ENCODE measurements at places on chromosomes 5 and 9.

DNA sequence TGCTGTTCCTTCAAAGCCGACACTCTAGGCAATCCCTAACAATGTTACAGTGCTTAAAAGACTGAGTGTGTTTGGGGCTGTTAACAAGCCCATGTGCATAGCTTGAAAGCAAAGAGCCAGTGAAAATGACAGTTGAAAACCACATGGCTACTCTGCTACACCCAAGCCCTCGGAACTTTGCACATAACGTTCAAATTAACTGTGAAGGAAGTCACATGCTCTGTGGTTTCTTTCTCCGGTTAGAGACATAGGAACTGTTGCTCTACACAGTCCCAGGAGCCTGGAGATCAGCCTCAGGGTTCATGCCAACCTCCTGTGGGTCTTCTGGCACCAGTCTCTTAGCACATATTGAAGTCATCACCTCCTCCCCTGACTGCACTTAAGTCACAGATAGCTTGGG is 51.1 kb downstream of the C9orf152 start:
- DNase-seq = peak; percentile 83

GRCh38 chr5:164052536-164053093 is 547.2 kb downstream of the MAT2B start:
- peak; percentile 26 for DNase-seq

- DNase-seq = no peak
Measured at GRCh38 chr9:109499093-109499630, 1.1 kb upstream of the PTPN3 start.

- DNase-seq = no peak
Measured at GRCh38 chr9:21316860-21317259, 11.7 kb upstream of the IFNA5 start.

GRCh38 chr9:87844506-87844905 is 38.2 kb upstream of the SPATA31E1 start:
- no peak for DNase-seq

- no peak for DNase-seq
Measured at GRCh38 chr9:3664044-3664443, 138.2 kb upstream of the RFX3 start.

DNA sequence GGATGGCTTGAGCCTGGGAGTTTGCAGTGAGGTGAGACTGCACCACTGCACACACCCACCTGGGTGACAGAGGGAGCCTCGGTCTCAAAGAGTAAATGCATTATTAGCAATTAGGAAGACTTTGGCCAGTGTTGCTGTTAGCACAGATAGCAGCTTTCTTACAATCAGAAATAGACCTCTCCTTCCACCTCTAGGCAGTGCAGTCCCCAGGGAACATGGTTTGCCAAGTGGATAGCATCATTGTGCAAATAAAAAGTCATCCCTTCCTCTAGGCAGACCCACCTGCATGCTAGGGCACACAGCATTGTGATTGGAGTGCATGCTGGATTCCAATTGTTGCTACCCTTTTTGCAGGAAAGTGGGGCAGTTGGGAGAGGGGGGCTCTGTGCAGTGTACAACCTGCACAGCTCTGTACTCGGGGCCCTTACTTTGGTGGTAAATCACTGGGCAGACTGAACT is 77.9 kb upstream of the KLF9 start:
- no peak for DNase-seq

GRCh38 chr5:56632199-56632598 is 183.2 kb upstream of the MAP3K1 start:
- no peak for DNase-seq

GRCh38 chr5:10655161-10655971 is 91.5 kb downstream of the ANKRD33B start:
- no peak for DNase-seq

DNA sequence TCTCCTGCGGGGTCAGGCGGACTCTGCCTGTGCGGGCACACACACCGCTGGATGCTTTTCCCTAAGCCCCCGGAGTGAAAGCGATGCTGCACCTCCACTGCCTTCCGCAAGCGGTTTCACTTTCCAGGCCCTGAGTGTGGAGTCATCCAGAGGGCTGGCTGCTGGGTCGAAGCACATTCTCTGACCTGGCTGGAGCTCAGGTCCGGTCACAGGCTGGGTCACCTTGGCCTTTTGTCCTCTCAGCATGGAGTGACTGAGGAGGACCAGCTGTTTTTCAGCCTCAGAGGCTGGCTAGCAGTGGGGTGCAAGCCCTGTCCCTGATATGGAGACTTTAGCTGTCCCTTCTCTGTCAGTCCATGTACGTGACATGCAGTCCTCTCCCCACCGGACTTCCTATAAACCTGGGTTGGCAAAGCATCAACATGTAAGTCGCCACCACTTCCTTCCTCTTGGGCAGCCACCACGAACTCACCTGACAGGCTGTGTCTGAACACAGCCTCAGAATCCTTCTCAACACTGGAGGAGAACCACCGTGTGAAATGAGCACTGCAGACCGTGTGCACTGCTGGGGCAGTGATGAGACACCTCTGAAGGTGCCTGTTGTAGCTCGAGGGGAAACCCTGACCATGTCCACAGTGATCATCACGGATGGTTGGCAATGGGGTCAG is 51.3 kb downstream of the GADD45G start:
- DNase-seq = no peak

DNA sequence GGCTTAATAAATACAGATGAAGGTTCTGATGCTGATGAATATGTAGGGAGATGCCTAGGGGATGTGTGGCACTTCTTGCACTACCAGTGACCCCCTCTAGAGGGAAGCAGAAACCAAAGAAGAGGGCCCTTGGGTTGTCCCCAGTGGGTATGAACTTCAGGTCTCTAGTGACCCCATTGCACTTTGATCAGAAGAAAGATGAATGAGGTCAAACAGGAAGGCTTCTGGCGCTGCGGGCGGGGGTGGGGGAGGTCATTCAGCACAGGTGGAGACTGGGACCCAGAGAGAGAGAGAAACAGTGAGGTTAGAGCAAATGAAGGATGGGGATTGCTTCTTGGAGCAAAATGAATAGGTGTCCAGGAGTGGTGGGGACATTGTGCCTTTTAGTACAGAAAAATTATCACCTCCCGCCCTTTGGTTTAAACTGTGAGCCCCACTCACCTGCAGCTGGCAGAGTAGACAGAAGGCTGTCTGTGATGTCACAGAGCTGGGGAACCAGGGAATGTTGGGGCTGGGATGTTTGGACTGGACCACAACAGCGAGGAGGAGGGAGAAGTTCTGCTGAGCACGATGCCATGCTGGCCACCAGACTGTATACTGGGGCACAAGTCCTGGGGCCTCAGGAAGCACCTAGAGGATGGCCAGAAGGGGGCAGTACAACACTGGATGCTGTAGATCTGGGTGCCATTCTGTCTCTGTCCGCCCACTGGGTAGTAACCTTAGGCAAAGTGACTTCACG is at the start of gene TEX48:
TEX48 (minus strand) TSS at position 599 of the 739 bp plus-strand sequence. CDS start 10,469 bp downstream, outside the sequence.
- peak; percentile 73 for DNase-seq

DNA sequence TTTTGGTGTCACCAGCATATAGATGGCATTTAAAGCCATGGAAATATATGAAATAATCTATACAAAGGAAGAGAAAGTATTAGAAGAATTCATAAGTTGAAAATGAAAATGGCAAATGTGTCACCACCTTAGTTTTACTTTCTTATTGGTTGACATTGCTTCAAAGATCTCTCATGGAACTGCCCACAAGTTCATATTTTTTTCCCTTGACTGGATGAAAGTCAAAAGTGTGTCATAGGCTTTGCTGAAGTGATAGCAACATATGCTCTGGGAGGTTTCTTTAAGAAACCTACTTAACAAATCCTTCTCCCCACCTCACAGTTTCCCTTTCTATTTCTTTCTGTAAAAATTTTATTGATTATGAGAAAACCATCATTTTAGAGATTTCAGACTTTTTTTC is 127.2 kb downstream of the VPS13A start:
- no peak for DNase-seq

DNA sequence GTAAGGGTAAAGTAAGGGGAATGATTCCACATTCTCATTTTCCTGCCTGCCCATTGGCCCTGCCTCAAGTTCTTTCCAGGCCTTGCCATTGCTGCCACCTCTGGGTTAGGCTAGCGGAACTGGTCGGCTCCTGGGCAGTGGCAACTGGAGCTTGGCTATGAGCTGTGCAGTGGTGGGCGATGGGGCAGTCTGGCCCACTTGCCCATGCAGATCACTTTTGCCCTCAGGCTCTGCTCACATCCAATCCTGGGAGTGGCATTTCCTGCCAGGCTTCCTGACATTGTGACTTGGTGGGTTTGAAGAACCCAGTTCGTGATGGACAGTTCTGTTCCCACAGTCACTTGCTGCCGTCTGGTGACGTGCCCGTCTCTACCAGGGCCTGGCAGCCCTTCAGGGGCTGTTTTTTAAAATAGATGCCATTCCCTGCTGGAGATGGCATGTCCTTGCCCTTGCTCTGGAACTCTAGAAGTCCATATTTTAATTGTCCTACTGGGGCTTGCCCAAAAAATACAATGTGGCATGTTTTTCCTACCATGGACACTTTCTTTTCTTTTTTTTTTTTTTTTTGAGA is 86.1 kb downstream of the FGF18 start:
- DNase-seq = no peak

- DNase-seq = no peak
Measured at GRCh38 chr9:28976684-28977083, 1403.4 kb upstream of the C9orf72 start.

DNA sequence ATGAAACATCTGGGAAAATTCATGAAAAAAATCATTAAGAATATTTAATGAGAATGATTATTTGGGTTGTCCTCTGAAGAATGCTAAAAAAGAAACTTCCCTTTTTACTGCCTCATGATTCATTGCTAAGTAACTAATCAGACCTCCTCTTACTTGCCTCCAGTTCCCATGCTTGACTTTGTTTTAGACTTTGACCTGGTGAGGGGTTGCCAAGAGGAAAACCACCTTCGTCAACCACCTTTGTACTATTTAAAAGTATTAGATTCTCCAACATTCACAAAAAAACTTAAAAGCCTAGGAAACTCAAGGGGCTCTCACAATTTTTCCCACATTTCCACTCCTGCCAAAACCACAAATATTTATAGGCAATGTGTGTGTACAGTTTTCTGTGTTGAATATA is 115.2 kb upstream of the ST8SIA4 start:
- DNase-seq = no peak

GRCh38 chr5:167903659-167904058 is 387.8 kb upstream of the WWC1 start:
- peak; percentile 67 for DNase-seq

- no peak for DNase-seq
Measured at GRCh38 chr9:93911801-93912554, 43.2 kb downstream of the BARX1 start.

DNA sequence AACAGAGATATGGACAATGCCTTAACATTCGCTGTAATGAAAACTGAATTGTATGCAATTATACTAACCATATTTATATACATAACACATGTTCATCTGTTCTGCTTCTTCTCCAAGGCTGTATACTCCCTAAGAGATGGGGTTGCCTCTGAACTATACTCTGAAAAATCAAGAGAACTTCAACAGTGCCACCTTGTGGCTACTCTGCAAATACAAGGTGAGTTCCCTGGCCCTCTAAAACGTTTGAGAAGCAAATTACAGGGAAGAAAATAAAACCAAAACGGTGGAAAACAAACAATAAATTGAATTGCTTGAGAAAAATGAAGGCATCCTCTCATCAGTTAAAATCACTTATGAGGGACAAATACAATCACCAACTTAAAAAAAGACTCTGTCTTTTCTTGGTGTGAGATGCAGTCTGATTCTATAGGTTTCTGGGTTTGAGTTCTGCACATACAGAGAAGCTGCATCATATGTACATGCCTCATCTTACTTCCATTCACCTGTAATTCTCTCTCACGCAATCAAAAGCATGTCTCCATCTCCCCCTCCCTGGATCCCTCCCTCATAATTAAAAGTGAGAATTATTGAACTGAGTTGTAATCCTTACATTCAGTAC is 98.6 kb downstream of the FBXW11 start:
- DNase-seq = peak; percentile 60

DNA sequence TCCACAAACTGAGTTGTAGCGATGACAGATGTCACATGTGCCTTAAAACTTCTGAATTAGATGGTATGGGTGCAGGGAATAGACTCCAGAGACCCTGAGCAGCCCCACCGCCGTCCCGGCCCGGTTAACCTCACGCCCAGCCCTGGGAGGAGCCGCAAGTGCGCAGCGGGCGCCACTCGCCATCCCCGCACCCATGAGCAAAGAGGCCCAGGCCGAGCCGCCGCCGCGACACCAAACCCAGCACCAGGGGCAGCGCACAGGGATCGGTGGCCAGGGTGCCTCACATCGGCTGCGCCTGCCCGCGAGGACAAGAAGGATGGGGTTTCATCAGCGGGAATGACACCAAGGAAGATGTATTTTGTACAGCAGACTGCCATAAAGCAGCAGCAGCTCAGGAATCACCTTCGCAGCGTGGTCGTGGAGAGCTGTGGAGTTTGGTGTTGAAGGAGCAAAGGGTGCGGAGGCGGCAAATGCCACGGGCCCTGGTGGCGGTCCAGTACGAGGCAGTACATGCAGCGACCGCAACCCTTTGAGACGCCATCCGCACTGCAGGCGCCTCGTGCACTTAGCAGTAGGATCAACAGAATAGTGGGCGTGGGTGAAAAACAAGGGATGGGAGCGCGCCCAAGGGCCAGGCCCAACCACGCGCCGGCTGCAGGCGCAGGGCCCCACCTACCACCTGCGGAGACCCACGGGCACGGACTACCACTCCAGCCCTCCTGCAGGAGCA is 89.7 kb downstream of the ZNF366 start:
- no peak for DNase-seq

- peak; percentile 53 for DNase-seq
Measured at GRCh38 chr9:27368316-27368985, 71.5 kb upstream of the EQTN start.

DNA sequence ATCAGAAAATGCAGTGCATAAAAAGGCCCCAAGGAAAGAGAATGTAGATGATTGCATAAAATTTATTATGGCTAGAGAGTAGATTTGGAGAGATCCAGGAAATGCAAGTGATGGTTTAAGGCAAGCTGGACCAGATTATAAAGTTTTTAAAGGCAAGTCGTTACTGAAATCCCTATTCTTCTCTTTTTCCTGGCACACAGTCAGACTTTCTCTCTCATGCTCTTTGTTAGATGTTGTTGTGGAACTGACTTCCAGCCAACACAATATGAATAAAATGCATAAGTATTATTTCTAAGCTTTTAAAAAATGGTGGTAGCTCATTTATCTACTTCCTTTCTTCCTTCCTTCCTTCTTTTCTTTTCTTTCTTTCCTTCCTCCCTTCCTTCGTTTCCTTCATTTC is 1085.4 kb upstream of the CDH6 start:
- no peak for DNase-seq

- DNase-seq = no peak
Measured at GRCh38 chr9:74366111-74366510, 131.0 kb upstream of the RORB start.

DNA sequence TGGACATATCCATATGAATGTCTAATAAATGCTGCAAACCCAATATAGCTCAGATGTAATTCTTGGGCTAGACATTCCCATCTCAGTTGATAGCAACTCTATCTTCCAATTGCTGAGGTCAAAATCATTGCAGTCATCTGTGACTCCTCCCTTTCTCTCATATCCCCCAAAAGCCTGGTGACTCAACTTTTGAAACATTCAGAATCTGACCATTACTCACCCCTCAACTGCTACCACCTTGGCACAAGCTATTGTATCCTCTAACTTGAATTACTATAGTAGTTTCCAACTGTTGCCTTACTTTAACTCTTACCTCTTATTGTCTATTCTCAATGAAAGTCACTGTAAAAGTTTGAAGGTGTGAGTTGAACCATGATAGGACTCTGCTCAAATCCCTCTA is 600.1 kb upstream of the RGMB start:
- DNase-seq = peak; percentile 74
